ENCODE measurements at places on chromosomes 3 and 15.

GRCh38 chr3:5301651-5302297, 114.3 kb downstream of the EDEM1 start:
- no peak for DNase-seq

DNA sequence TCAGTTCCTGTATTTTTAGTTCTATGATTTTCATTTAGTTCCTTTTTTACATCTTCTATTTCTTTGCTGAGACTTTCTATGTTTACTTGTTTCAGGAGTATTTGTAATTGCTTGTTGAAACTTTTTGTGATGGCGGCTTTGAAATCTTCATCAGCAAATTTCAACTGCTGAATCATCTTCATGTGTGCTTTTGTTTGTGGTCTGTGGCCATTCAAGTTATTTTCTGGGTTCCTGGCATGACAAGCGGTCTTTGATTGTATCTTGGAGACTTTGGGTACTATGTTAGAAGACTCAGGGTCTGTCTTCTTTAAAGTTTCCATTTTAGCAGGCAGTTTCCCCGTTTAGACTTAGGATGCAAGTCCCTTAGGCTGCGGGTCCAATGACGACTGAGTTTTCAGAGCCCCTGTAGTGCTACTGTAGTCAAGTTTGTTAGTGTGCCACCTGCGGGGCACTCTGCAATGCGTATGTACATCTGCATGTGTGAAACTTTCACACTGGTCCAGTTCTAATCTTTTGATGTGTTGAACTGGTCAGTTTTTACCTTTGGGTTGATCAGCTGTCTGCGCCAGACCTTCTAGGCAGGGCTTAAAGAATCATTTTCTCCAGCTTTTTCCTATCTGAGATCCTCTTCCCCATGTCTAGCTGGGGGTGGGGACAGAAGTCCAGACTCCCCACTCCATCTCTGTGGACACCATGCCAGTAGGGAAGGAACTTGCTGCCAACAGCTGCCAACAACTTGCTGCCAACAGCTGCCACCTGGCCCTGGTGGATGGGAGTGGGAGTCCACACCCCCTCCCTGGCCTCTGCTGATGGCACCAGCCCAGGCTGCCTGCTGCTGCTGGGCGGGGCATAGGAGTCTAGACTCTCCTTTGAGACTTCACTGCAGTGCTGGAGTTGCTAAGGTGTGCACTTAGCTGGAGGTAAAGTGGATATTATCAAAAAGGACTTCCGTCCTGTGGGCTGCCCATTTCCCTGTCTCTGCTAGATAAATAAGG, 190.9 kb downstream of the TJP1 start:
- DNase-seq: no peak

DNA sequence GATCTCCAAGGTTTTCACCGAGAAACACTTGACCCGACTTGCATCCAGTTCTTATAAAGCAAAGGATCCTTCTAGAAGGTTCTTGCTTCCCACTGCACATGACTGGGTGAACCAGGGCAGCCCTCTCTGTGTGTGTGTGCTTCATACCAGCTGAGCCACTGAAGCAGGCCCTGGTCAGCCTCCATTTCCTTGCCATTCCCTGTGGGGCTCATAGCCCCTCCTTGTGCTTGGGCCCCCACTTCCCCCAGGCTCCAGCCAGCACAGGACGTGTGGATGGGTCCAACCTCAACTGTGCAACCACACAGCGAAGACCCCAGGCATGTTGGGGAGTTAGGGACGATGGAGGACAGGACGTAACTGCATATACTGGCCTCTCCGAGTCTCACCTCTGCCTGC, 15.5 kb downstream of the KLF15 start:
- no peak for DNase-seq

DNA sequence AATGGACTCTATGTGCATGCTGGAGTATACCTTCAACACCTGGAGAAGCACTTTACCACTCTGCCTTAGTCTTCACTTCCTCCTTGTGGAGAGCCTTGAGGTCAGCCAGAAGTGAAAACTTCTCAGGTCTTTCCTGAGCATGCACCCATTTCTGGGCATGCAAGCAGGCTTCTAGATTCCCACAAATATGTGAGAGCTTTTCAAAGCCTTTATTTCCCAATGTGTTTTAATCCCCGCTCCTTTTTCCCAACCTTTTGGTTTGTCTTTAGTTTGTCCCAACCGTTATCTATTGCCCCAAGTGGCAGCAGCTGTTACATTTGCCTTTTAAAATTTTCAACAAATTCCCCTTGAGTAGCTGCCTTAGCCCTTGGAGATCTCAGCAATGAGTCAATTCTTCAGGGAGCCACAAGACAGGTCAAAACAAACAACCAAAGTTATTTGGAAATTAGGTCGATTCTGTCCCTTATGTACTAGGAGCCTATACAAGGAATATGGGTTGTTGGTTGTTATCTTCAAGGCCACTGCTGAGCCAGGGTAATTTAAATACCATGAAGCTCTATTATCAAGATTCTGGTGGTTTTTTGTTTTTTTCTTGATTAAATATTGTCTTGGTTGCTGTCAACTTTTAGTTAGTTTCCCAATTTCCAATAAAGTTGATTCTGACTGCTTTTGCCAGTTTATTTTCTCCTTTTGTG, 44.4 kb downstream of the LSM3 start:
- no peak for DNase-seq

GRCh38 chr15:66588537-66588936, 22.7 kb upstream of the LCTL start:
- DNase-seq: no peak

DNA sequence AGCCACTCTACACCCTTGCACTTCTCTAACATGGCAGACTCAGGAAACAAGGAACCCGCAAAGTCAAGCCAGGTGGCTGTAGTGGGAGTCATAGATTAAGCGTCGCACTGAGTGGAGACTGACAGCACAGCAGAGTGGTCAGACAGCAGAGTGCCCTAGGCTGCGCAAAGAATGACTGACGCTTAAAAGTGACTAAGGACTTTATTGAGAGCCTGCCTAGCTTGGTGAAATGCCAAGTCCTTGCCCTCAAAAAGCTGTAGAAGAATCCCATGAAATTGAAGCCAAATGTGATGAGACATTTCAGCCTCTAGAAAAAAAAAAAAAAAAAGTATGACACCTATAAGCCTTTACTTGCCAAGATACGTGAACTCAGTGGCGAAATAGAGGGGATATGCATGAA, 30.2 kb downstream of the NCEH1 start:
- DNase-seq: no peak

DNA sequence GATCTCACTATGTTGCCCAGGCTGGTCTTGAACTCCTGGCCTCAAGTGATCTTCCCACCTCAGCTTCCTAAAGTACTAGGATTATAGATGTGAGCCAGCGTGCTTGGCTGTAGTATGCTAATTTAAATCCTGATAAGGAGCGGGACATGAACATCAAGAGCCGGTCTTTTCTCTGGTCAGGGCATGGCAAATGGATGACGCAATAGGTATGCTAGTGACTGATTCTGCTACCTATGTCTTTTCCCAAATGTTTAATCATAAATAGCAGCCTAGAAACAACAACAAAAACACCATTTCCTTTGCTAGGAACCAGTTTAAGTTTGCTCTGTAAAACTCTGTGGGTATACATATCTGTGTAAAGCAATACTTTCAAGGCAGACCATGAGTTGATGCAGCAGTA, 64.7 kb downstream of the STARD9 start:
- no peak for DNase-seq

DNA sequence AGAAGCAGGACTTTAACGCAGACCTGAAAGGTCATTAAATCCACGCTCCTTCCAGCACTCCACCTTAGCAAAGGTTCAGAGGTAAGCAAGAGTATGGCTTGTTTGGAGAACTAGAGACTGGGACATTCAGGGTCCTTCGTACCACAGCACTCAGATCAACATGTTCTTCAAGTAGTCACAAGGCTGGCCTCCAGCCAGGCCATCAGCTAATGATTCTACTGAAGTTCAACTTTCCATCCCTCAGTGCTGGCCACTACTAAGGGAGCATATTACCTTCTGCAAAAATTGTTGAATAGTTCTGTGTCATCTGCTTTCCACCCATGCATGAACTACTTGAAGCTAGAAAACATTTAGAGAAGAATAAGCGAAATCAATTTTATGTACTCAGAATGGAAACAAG, 17.6 kb downstream of the CD200R1L start:
- DNase-seq: no peak

- DNase-seq: no peak
Observed at GRCh38 chr3:53921296-53921695, 29.6 kb upstream of the SELENOK start.

- DNase-seq: no peak
Observed at GRCh38 chr3:152252755-152253154, 16.0 kb upstream of the MBNL1 start.

All from hypothalamus (tissue), 51 donors.